Purkinje cell (primary cell): ENCODE measurements at places on chromosomes 13 and 19. TPM values are rescaled to one million over a fixed set of nuclear protein-coding genes. Genes with fewer than 3 reads are reported as not detected.

Gene MEIOSIN
- not detected in 2 replicates for polyA plus RNA-seq

Gene LILRB4
- not detected in 2 replicates for polyA plus RNA-seq

Gene CYP4F12
- not detected in 2 replicates for polyA plus RNA-seq

Gene R3HDM4
- polyA plus RNA-seq, result 0.92 and 2.0 TPM in 2 replicates

Gene PRTN3
- polyA plus RNA-seq, result not detected in 2 replicates

Gene NXNL1
- not detected in 2 replicates for polyA plus RNA-seq

Gene APOE
- 6.2 and 10.7 TPM in 2 replicates for polyA plus RNA-seq

Gene B3GNT8
- polyA plus RNA-seq, result not detected in 2 replicates

Gene KLK3
- not detected in 2 replicates for polyA plus RNA-seq

Gene KBTBD6
- 19.9 and 20.2 TPM in 2 replicates for polyA plus RNA-seq

Gene SIGLEC10
- polyA plus RNA-seq, result not detected in 2 replicates

Gene HRC
- not detected in 2 replicates for polyA plus RNA-seq

Gene OR7C1
- 0.09 and 0.10 TPM in 2 replicates for polyA plus RNA-seq

Gene ADGRE1
- not detected in 2 replicates for polyA plus RNA-seq

Gene C19orf67
- not detected in 2 replicates for polyA plus RNA-seq

Gene IQCN
- 0.04 TPM in 1 of 2 replicates, not detected in the other for polyA plus RNA-seq

Gene KCNJ14
- 0.43 TPM in 1 of 2 replicates, not detected in the other for polyA plus RNA-seq

Gene CLEC17A
- polyA plus RNA-seq, result not detected in 2 replicates

Gene CLEC4G
- 1.6 TPM in 1 of 2 replicates, not detected in the other for polyA plus RNA-seq

Gene MED26
- polyA plus RNA-seq, result 1.3 and 1.5 TPM in 2 replicates

Gene FCER2
- not detected in 2 replicates for polyA plus RNA-seq

Gene KIR3DL1
- polyA plus RNA-seq, result not detected in 2 replicates

Gene RFC3
- polyA plus RNA-seq, result 3.5 and 9.8 TPM in 2 replicates

Gene ZNF816
- 1.2 and 7.5 TPM in 2 replicates for polyA plus RNA-seq

Gene ZNF442
- polyA plus RNA-seq, result 0.27 and 1.5 TPM in 2 replicates

Gene KLK6
- polyA plus RNA-seq, result 2.6 and 2.8 TPM in 2 replicates

Gene C5AR2
- not detected in 2 replicates for polyA plus RNA-seq

Gene KIR2DL3
- not detected in 2 replicates for polyA plus RNA-seq

Gene CXCL17
- not detected in 2 replicates for polyA plus RNA-seq

Gene KL
- 0.69 and 1.4 TPM in 2 replicates for polyA plus RNA-seq

Gene FBXW9
- 0.31 and 0.50 TPM in 2 replicates for polyA plus RNA-seq

Gene TMPRSS9
- polyA plus RNA-seq, result not detected in 2 replicates

Gene KRTDAP
- 0.58 and 1.7 TPM in 2 replicates for polyA plus RNA-seq

Gene DMKN
- 6.0 and 7.7 TPM in 2 replicates for polyA plus RNA-seq

Gene INAFM1
- polyA plus RNA-seq, result 1.4 TPM in 1 of 2 replicates, not detected in the other
